ENCODE measurements at places on chromosomes 12 and 14.
A peak's percentile ranks its signal among the peaks of the same experiment; 100 is the strongest.

DNA sequence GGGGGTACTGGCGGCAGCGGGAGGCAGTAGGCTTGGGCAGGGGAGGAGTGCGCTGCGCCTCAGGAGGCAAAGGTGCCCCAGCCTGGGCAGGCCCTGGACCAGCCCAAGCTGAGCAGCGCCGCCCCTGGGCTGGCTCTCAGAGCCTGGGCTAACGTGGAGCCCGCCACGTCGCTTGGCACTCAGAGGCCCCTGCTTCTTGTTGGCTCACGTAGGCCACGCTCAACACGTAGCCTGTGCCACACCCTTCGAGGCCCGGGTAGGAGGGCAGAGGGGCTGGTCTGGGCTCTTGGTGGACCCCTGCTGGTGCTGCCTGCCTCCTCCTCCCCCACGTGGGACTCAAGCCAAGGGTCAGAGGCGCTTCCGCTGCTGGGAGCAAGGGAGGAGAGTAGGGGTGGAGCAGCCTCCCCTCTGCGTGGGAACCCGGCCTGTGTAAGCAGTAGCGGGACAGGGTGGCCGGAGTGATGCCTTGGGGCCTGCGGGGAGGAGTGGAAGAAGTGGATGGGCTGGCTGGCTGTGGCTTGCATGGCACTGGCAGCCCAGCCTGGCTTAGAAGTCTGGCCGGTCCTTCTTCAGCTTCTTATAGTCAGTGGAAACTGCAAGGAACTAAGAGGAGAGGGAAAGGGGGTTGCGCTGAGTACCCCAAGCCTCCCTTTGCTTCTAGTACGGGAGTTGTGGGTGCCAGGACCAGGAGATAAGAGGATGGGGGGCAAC lies 5.7 kb downstream of the SHMT2 start:
- DNase-seq = no peak

GRCh38 chr12:50918584-50919316 lies 33.6 kb upstream of the HIGD1C start:
- DNase-seq = no peak

DNA sequence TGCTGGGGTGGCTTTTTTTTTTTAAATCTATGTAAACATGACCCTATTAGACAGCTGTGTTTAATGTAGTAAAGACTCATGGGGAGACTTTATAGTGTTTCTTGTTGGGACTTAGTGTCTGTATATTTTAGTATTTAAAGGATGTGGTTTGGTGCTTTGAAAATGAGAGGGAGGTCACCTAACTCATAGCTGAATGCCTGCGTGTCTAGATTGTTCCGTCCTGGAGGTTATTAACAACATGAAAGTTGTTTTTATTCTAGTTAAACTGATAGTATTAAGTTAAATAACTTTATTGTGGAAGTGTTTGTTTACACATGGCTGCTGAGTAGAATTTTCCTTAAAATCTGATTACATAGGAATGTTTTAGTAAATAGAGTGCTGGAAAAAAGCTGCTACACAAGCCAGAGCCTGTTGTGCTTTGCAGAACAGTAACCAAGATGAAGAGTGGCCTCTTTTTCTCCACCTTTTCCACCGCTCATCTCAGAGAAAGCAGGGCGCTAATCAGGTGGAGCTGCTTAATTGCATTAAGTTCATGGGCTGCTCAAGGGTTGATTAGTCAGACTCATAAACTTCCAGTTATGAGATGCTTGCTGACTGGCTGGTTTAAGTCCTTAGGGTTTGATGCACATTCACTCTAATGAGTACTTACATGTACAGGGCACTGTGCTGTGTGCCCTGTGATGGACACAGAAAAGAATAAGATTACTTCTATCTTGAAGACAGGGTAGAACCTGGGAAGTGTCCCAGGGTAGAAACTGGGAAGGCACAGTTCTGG lies 62.7 kb downstream of the FBXO34 start:
- no peak for DNase-seq

- no peak for DNase-seq
These were observed 31.7 kb downstream of the SMOC1 start for GRCh38 chr14:69910871-69911270.

DNA sequence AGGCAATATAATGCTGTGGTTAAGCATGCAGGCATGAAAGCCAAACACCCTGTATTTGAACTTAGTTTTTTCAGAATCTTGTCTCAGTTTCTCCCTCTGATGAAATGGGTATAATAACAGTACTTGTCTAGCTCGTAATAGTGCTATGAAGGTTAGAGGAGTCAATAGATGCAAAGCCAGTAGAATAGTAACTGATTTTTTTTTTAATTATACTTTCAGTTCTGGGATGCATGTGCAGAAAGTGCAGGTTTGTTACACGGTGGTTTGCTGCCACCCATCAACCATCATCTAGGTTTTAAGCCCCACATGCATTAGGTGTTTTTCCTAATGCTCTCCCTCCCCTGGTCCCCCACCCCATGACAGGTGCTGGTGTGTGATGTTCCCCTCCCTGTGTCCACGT lies 87.4 kb downstream of the CPNE8 start:
- DNase-seq = no peak

- peak; percentile 78 for DNase-seq
These were observed 33.6 kb upstream of the CRY1 start for GRCh38 chr12:107126796-107127481.

Measured in NCI-H2081 treated with DMSO at 0.1 percent for 48 hours (cell line).